NCI-H187 treated with DMSO at 0.1 percent for 48 hours (cell line): ENCODE measurements at places on chromosomes 2 and 18.
A peak's percentile ranks its signal among the peaks of the same experiment; 100 is the strongest.

DNA sequence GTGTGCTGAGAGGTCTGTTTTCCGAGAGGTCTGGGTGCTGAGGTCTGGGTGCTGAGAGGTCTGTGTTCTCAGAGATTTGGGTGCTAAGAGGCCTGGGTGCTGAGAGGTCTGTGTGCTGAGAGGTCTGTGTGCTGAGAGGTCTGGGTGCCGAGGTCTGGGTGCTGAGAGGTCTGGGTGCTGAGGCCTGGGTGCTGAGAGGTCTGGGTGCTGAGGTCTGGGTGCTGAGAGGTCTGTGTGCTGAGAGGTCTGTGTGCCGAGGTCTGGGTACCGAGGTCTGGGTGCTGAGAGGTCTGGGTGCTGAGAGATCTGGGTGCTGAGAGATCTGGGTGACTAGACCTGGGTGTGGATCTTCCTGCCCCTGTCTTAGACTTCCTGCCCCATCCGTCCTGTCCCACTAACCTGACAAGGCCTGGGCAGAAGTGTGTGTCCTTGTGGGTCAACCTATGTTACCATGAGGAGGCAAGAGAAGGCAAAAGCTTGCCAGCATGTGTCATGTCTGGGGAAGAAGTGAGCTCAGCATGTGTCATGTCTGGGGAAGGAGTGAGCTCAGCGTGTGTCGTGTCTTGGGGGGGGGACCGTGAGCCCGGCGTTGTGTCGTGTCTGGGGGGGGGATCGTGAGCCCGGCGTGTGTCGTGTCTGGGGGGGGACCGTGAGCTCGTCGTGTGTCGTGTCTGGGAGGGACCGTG lies 69.3 kb downstream of the KCNG2 start:
- DNase-seq, result no peak

DNA sequence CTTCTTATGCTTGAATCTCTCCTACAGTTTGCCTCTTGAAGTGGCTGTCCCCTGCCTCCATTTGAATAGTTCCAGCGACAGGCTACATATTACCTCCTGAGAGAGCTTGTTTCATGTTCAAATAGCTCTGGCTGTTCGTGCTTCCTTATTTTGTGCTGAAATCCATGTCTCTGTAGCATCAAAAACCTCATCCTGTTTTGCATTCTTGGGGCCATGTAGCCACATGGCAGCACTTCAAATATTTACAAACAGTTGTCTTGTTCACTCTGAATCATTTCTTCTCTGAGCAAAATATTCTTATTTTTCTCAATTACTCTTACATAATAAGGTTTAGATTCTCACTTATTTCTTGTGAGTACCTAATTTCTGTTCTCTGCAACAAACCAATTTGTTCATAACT lies 1243.1 kb upstream of the NXPH2 start:
- no peak for DNase-seq

DNA sequence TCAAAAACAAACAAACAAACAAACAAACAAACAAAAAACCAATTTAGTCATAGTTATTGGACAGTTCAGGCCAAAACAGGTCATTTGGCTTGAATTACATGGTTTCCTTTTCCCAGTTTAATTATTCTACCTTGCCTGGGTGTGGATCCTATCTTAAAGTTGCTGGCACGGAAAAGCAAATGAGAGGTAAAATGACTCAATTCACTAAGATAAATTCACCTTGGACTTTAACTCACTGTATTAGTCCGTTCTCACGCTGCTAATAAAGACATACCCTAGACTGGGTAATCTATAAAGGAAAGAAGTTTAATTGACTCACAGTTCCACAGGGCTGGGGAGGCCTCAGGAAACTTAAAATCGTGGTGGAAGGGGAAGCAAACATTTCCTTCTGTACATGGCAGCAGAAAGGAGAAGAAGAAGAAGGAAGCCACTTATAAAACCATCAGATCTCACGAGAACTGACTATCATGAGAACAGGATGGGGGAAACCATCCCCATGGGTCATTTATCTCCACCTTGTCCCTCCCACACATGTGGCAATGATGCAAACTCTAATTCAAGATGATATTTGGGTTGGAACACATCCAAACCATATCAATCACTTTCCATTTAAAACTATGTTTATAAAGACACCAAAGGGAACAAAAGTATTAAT lies 22.5 kb upstream of the TRAPPC8 start:
- no peak for DNase-seq

GRCh38 chr2:36775261-36775660 lies 78.8 kb downstream of the VIT start:
- no peak for DNase-seq

DNA sequence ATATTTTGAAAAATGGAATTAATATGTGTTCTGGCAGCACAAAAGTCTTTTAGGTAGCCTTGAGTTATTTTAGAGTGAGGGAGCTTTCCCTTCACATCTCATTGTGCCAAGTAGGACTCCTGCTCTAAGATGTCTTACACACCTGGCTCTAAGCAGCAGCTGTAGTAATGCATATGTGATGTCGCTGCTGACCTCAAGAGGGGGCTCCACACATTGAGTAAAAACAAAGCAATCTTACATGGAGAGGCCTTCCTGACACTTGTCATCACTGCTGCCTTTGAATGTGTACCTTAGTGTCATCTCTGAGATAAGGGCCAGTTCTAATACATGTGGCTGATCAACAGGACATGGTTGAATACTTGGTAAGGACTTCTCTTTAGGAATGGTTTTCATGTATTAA lies 75.8 kb downstream of the ACTR3 start:
- DNase-seq, result no peak

- no peak for DNase-seq
Measured at GRCh38 chr2:163554864-163555263, 180.9 kb downstream of the FIGN start.

DNA sequence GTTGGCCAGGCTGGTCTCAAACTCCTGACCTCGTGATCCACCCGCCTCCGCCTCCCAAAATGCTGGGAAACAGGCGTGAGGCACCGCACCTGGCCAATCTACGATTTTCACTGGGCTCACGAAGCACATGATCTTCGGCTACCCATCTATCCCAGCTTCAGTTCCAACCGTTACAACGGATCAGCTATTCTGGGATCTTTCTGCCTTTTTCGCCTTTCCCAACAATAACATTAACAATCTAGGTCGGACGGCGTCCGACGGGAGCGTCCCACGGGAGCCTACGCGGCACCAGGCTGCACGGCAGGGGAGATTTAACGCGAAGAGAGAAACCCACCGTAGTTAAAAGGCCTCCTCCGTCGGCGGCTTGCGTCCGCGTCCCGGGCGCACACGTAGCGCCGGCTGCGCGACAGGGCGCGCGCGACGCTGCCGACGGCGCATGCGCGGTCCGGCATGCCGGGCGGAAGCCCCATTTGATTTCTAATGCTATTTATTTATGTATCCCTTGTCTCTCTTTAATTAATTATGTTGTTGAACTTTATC lies at the start of gene MSL3B:
Gene MSL3B (minus strand): TSS at position 394 of the 540 bp plus-strand sequence.
- DNase-seq, result no peak

DNA sequence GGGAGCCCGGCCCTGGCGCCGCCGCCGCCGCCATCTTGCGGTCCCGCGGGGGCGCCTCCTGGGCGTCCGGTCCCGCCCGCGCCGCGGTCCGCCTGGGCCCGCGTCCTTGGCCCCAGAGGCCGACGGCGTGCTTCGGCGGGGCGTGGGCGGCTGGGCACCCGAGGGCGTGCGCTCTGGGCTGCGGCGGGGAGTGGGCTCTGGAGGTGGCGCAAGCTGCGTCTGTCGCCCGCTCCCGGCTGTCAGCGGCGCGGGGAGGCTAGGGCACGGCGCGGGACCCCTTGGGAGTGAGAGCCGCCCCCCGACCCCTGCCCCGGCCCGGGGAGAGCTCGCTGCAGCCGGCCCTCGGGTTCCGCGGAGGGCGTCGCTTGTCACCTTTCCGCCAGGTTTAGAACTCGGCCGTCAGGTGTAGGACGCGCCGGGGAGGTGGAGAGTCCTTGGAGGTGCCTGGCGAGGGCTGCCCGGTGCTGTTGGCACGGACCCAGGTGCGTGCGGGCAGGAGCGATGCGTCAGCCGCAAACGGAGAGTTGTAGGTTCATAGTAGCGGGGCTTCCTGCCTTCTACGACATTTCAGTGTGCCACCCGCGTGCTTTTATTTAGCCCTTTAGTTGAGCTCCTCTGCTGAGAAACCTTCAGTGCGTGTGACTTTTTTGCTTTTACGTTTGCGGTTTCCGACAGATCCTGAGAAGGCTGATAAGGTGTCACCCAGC lies 921 bp downstream of the VAPA start:
- DNase-seq, result peak; percentile 11

- DNase-seq, result no peak
Measured at GRCh38 chr2:7452110-7452876, 535.1 kb downstream of the RNF144A start.

DNA sequence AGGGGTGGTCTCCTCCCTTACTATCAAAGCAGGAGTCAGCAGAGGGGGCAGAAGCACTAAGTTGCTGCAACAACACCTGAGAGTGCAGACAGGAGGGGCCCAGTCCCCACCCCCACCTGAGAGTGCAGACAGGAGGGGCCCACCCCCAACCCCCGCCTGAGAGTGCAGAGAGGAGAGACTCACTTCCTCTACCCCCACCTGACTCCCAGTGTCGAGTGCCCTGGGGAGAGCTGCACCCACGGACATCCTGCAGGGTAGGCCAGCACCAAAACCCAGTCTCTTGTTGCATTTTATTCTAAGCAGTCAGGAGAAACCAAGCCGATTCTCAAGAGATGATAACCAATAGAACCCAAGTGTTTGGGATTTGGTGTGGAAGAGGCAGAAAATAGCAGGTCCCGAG lies 78.4 kb downstream of the NAPG start:
- no peak for DNase-seq

GRCh38 chr18:27707201-27707600 lies 469.7 kb downstream of the CDH2 start:
- no peak for DNase-seq

DNA sequence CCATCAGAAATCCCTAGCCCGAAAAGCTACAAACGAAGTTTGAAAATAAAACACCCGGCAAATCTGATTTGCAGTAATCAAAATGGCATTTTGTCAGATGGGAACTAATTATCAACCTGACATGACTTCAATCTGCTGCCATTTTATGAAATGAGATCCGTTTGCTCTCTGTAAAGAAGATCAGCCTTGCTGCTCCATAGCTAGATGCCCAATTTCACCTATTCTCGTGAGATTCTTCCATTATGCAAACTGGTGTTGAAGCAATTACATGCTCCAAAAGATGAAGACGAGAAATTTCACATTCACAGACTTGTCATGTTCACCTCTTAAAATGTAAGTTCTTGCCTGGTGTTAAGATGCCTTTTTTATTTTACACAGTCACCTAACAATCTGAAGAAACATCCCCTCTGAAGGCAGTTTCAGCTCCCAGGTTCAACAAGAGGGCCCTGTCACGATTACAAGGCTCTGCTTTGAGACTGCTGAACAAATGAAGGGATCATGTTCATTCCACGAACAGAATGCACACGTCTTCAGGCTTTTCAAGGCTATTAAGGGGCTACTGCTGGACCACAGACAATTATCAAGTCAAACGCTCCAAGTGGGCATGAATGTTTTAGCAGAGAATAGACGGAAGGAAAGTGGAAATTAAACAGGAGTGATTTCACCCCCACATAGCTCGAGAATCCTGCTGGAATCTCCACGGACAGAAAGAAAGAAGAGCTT lies 172.6 kb upstream of the PID1 start:
- DNase-seq, result no peak

GRCh38 chr2:74111380-74111779 lies 36.3 kb downstream of the BOLA3 start:
- DNase-seq, result no peak

GRCh38 chr2:196172951-196173350 lies 1.6 kb upstream of the STK17B start:
- no peak for DNase-seq

- DNase-seq, result no peak
Measured at GRCh38 chr2:230661072-230661957, 51.3 kb upstream of the CAB39 start.

- DNase-seq, result no peak
Measured at GRCh38 chr2:239596253-239596652, 195.4 kb upstream of the HDAC4 start.

- no peak for DNase-seq
Measured at GRCh38 chr18:78918707-78919106, 60.9 kb upstream of the SALL3 start.

GRCh38 chr2:190576573-190576972 lies 42.1 kb upstream of the NEMP2 start:
- no peak for DNase-seq

GRCh38 chr2:186605041-186605440 lies 15.2 kb downstream of the ITGAV start:
- no peak for DNase-seq
